ENCODE measurements at places on chromosomes 2 and 18.

GRCh38 chr2:197939787-197940186, 135.4 kb downstream of the PLCL1 start:
- no peak for DNase-seq

GRCh38 chr2:3194828-3195227, 182.8 kb downstream of the EIPR1 start:
- no peak for DNase-seq

DNA sequence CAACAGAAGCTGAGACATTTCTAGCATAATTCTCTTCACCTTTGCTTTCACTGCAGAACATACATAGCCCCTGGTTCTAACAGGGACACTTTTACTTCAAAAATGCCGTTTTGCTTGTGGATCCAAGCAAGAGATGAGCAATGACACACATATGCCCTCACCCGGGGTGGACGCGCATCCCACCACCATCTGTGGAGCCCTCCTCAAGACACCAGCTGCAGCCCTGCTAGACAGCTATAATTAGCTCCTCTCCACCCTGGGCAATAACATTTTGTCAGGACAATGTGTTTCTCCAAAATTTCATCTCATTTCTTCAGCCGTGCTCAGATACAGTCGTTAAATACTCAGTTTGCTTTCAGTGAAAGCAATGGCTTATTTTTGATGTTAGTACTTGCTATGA, 368.7 kb upstream of the RAB6C start:
- no peak for DNase-seq

GRCh38 chr18:75874401-75875089, 447.0 kb upstream of the SMIM21 start:
- no peak for DNase-seq

GRCh38 chr2:168348076-168348475, 100.7 kb upstream of the STK39 start:
- no peak for DNase-seq

- DNase-seq: no peak
Measured at GRCh38 chr2:74131901-74132300, 15.8 kb downstream of the BOLA3 start.

DNA sequence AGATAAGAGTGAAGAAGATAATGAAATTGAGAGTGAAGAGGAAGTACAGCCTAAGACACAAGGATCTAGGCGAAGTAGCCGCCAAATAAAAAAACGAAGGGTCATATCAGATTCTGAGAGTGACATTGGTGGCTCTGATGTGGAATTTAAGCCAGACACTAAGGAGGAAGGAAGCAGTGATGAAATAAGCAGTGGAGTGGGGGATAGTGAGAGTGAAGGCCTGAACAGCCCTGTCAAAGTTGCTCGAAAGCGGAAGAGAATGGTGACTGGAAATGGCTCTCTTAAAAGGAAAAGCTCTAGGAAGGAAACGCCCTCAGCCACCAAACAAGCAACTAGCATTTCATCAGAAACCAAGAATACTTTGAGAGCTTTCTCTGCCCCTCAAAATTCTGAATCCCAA, 15.7 kb downstream of the MSH6 start:
- DNase-seq: no peak

- no peak for DNase-seq
Measured at GRCh38 chr2:113858764-113859163, 31.1 kb upstream of the ACTR3 start.

GRCh38 chr2:176117162-176117822, 714 bp downstream of the HOXD10 start:
- DNase-seq: no peak

- no peak for DNase-seq
Measured at GRCh38 chr2:12484536-12485115, 232.1 kb upstream of the TRIB2 start.

DNA sequence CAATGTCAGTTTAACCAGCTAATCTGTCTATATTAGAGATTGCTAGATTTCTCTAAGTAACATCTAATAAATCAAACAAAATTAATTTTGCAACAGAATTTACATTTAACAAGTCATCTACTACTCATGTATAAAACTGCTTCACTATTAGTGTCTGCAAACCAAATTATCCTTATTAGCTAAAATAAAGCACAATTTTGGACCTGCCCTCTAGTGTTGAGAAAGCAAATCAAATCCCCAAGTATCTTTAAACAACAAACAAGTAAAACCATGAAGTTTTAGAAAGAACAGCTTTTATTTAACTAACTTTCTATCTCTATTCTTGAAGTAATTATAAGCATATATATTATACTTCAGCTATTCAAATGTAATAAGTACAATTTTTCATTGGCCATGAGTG, 113.1 kb upstream of the SP3 start:
- DNase-seq: no peak

DNA sequence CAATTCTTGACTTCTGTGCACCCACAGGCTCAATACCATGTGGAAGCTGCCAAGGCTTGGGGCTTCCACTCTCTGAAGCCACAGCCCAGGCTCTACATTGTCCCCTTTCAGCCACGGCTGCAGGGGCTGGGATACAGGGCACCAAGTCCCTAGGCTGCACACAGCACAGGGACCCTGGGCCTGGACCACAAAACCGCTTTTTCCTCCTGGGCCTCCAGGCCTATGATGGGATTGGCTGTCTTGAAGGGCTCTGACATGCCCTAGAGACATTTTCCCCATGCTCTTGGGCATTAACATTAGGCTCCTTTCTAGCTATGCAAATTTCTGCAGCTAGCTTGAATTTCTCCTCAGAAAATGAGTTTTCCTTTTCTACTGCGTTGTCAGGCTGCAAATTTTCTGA, 29.7 kb downstream of the NUP35 start:
- DNase-seq: no peak

GRCh38 chr2:165428926-165429325, 40.6 kb upstream of the CSRNP3 start:
- DNase-seq: no peak

GRCh38 chr18:24778810-24779418, 318.5 kb downstream of the HRH4 start:
- no peak for DNase-seq

- no peak for DNase-seq
Measured at GRCh38 chr18:2978661-2979106, 34.3 kb downstream of the LPIN2 start.

DNA sequence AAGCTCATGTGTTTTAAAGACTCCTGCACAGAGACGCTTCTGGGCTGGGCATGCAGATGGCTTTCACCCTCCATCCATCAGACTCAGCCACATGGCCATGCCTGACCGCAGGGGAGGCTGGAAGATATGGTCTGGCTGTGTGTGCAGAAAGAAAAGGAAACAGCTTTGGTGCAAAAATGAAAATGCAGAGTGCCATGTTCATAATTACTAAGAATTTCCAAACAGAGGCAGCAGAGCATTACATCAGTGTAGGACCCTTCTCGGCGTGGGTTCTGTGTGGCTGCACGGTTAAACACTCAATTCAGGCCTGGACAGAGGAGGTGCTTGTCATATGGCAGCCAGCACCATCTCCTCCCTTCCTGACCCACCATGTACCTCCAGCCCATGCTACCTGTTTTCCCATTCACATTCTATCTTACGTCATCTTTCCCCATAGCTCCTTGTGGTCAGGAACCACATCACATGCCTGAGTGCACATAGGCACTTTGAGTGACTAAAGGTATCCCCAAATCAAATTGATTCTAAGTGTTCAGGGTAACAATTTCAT, 200.3 kb upstream of the ID2 start:
- DNase-seq: no peak

GRCh38 chr2:43020990-43021669, 205.3 kb downstream of the ZFP36L2 start:
- no peak for DNase-seq

DNA sequence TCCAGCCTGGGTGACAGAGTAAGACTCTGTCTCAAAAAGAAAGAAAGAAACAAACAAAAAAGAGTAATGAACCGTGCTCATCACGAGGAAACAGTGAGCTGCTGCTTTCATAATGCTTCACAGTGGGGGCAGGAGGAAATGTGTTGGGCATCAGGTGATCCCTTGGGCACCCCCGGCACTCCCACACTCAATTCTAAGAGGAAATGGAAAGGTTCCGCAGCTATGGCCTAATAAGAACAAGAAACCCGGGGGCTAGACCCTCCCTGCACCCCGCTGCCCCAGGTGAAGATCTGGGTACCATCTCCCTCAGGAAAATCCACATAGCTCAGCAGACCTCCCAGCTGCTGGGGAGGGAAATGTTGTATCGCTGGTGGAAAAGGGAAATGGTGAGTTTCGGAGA, 118.9 kb downstream of the LPIN1 start:
- DNase-seq: no peak

GRCh38 chr2:21001225-21001946, 42.5 kb downstream of the APOB start:
- DNase-seq: no peak

DNA sequence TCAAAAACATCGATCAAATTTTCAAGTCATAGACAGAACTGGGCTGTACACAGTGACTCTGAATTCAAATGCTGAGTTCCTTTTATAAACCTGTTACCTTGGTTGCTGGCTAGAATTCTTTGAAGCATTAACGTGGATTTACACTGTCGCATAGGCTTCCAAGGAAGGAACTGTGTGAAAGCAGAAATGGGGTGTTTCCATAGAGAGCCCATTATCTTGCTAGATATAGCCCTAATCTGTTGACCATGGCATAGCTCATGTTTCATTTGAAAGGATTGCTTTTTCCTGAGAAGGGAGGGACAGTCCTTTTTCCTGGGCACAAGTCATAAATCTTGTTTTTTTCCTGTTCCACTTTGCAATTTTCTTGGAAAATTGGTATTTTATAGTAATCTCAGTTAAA, 73.8 kb upstream of the NEUROD1 start:
- no peak for DNase-seq

DNA sequence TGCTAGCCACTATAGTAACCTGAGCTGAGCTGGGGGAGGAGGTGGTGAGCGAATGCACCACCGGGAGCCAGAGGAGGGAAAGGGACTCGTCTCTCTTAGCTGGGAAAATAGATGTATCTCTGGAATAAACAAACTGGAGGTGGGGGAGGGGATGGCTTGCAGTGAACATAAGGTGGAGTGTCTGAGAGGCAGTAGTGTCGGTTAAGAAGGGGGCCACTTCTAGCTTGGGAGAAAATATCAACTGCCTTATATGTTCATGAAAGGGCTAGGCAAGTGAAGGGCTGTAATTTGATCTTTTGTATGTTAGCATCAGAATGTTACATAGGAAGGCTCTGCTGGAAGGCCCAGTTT, 2.2 kb downstream of the SETBP1 start:
- no peak for DNase-seq

- DNase-seq: no peak
Measured at GRCh38 chr2:233033672-233034071, 1.2 kb downstream of the NEU2 start.

- DNase-seq: no peak
Measured at GRCh38 chr2:188079196-188079595, 212.5 kb upstream of the GULP1 start.

DNA sequence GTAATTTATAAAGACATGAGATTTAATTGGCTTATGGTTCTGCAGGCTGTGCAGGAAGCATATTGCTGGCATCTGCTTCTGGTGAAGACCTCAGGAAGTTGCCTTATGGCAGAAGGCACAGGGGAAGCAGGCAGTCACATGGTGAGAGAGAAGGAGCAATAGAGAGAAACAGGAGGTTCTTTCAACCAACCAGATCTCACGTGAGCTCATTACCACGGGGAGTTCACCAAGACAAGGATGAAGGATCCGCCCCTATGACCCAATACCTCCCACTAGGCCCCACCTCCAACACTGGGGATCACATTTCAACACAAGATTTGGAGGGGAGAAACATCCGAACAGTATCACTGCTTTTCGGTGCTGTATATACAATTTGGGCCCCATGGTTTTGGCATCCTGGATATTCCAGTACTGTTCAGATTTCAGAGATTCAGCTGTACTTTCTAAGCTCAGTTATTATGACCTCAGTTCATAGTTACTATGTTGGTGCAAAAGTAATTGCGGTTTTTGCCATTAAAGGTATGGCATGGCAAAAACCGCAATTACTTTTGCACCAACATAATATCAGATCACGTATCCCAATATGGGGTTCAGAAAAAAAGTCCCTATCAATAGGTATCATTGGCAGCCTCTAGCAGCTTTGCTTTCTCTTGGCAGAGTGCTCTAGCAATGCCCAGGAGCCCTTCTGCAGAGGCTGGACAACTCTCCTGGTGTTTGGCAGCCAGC, 189.6 kb upstream of the SIX3 start:
- no peak for DNase-seq

DNA sequence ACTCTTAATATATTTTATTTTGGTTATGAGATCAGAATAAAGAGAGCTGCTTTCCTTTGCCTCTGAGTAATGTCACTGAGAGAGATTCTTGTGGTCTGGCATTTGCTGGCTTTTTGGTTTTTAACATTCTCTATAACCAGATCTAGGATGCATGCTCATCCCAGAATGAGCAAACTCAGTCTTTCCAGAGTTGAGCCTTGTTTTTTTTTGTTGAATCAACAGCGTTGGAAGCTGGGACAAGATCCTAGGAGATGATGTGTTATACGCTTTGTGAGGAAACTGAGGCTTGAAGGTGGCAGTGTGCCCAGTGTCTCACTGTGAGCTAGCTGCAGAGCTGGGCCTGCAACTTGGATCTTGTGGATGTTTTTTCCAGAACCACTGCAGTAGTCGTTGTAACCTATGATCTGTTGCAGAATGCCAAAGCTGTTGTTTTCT, 19.5 kb downstream of the MYO1B start:
- no peak for DNase-seq

DNA sequence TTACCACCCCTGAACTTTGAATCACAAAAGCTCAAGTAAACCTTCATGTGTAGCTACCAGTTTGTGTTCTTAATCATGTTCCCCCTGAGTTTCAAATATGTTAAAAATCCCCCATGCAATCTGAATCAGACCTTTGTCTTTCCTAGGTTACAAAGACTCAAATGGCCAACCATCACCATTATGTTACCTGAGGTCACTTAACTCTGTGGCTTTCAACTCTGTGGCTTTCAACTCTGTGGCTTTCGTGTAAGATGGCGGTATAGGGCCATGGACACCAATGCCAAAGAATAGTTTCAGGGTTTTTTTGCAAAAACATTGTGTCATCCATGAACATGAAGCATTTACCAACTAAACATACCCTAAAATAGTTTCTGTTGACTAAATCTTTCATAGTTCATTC, 6.7 kb downstream of the ERMN start:
- no peak for DNase-seq

DNA sequence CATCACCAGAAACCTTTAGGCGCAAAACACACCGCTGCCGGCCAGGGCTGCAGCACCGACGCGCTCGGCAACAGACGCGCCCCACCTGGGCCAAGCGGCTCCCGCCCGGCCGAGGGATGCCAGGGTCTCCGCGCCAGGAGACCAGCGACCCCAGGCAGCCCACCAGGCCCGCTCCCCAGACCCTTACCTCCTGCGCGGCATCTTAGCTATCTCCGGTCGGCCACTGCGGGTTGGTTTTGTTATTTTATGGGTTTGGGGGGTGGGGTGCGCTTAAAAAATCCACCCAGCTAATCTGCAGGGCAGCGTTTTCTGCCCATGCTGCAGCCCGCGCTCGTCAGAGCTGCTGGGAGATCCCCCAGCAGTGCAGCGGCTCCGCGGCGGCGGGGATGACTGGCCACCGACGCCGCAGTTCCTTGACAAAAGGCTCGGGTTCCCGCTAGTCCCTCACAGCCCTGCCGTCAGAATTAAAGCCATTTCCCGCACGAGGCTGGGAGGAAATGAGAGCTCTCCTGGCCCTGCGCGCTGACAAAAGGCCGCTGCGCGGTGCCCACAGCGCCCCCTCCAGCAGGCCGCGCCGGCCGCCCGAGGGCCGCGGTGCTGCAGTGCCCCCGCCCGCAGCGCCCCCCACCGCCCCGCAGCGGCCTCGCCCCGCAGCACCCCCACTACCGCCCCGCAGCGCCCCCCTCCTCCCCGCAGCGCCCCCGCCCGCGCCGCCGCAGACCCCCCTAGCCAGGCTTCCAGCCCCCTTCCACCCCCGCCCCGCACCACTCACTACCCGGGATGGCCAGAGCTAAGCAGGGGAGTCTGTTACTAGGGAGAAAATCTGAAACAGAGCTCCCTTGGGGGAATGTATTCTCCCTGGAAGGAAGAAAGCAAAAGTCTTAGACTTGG, at the start of gene ADD2:
ADD2 (minus strand) TSS at position 502 of the 891 bp plus-strand sequence. CDS start 61,792 bp downstream, outside the sequence.
- no peak for DNase-seq
